Vein endothelial cell (primary cell): ENCODE measurements at places on chromosomes 12 and 14. TPM values are rescaled to one million over a fixed set of nuclear protein-coding genes. Genes with fewer than 3 reads are reported as not detected.

PROX2 gene
- total RNA-seq, result under 0.01 TPM in 1 of 2 replicates, not detected in the other

OR4E2 gene
- not detected in 2 replicates for total RNA-seq

TMTC1 gene
- 1.2 and 2.0 TPM in 2 replicates for total RNA-seq

RGS6 gene
- total RNA-seq, result not detected in 2 replicates

C14orf132 gene
- total RNA-seq, result 0.98 and 5.3 TPM in 2 replicates

CLEC1A gene
- 13.4 and 38.3 TPM in 2 replicates for total RNA-seq

OR4K15 gene
- total RNA-seq, result not detected in 2 replicates

GPR68 gene
- total RNA-seq, result 0.65 and 0.96 TPM in 2 replicates

IKBIP gene
- total RNA-seq, result 46.1 and 62.8 TPM in 2 replicates

PAX9 gene
- total RNA-seq, result 0.19 and 1.6 TPM in 2 replicates

ANG gene
- total RNA-seq, result 3.8 and 7.8 TPM in 2 replicates

GPRC5D gene
- 0.38 TPM in 1 of 2 replicates, not detected in the other for total RNA-seq

HOXC10 gene
- not detected in 2 replicates for total RNA-seq
